ENCODE measurements at places on chromosomes 5 and 9.

- DNase-seq: no peak
Observed at GRCh38 chr5:78920604-78921003, 64.5 kb downstream of the ARSB start.

GRCh38 chr5:157533011-157533481 is 42.5 kb downstream of the ADAM19 start:
- no peak for DNase-seq

DNA sequence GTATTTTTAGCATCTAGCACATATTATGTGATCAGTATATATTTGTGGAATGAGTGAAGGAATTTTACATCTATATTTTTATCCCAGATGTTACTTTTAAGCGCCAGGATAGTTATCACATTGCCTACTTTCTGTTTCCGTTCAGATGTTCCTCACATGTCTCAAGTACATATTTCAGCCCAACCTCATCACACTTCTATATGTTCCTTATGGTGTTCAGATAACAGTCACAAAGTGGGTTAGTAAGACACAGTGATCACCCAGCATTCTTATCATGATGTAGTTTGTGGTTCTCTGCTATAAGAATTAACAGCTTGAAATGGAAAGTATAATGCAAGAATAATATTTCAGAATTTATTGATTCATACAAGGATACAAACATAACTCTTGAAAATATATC is 170.0 kb upstream of the RASA1 start:
- no peak for DNase-seq

DNA sequence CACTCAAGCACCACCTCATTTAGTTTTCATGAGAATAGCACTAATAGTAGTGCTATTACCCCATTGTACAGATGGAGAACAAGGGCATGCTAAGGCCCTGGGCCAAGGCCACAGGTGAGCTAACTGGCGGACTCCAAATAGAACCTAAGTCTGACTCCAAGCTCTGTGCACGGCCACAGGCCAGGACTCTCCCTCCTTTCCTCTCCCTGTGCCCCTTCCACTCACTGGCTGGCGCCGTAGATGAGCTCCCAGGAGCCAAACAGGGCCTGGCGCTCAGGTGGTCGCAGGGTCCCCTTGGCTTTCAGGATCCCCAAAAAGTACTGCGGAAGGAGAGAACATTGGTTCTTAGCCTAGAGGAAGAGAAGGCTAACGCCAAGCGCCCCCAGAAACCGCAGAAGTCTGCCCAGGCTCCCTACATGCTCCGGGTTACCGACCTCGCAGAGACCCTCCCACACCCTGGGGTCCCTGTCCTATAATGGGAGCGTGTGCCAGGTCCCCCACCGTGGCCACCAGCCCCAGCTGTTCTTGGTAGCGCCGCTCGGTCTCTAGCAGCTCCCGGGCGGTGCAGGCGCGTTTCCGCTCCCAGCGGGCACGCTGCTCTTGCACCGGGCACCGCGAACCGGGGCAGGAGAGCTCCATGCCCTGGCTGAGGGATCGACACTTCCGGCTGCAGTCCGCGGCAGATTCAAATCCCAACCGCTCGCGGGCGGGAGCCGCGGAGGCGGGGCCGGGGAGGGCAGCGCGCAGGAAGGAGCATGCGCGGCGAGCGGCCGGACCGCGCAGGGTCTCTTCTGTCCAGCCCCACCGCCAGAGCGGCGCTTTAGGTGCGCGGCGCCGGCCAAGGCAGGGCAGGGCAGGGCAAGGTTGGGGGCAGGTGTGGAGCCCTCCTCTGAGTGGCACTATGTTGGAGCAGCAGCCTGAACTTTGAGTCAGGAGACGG is at the start of gene ARHGEF39:
Gene ARHGEF39, minus strand, starts transcription at position 665 of the 940 bp plus-strand sequence. Its CDS starts 26 bp downstream, at position 639.
- DNase-seq: peak; percentile 93

- no peak for DNase-seq
Observed at GRCh38 chr9:113302792-113303418, at the start of gene RNF183. Gene RNF183, minus strand, starts transcription at chr9:113303376. Its CDS starts 5,192 bp downstream, at chr9:113298184.

GRCh38 chr9:12765088-12765798 is 9.6 kb upstream of the LURAP1L start:
- DNase-seq: no peak

DNA sequence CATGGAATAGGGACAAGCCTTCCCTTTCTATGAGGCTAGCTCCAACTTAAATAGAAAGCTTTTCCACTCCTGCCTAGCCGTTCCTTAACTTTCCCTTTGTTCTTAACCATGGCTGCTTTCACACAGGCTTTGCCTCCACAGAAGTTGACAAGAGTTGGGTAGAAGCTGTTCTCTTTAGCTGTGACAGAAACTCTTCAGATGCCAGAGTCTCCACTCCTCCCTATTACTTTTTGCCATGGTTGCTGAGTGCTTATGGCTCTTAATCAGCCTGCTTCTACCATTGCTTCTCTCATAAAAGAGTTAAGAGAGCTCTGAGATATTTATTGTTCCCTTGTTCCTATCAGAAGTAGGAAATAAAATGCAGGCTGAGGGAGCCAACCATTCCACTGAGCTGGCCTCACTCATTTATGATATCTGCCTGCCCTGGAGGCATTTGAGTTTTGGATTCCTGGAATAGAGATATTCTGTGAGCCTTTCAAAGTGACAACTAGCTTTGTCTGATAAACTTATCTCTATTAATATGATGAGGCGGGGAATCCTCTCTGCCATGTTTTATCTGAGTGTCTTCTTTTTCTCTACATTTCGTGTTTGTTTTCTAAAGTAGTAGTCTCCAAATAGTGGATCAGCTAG is 162.6 kb downstream of the DMAC1 start:
- no peak for DNase-seq

- DNase-seq: no peak
Observed at GRCh38 chr5:173733831-173734501, 117.5 kb upstream of the BOD1 start.

GRCh38 chr5:141319202-141319601 is 1.4 kb downstream of the TAF7 start:
- no peak for DNase-seq

GRCh38 chr9:113511856-113512761 is 48.6 kb downstream of the RGS3 start:
- no peak for DNase-seq

GRCh38 chr5:133731951-133732350 is 119.6 kb upstream of the FSTL4 start:
- peak; percentile 70 for DNase-seq

- DNase-seq: no peak
Observed at GRCh38 chr5:132761321-132762240, 14.4 kb downstream of the CCNI2 start.

DNA sequence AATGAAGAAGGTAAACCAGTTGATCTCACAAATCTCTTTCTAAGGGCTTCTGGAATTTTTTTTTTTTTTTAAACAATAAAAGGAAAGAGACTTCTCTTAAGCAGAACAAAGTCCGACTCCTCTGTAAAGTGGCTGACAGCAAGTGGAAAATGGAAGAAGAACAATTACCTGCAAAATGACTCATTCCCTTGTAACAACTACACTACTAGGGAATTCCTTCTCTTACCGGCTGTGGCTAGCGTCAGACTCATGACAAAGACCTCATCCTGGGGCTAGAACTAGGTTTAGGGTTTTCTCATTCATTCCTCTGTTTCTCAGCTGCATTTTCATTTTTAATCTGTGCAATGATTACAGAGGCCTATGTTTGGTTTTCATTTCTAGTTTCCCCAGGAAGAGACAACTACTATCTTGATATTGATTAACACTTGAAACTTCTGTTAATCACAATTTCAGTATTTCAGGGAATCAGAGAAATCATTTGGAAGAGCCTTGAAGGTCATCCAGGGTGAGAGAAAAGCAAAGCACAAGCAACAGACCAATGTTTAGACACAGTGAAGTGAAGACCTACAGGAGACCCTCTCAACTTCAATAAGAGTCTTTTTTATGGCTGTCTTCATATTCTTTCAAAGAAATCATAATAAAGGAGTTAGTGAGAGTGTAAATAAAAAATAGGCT is 437.9 kb downstream of the RAB3C start:
- DNase-seq: no peak

DNA sequence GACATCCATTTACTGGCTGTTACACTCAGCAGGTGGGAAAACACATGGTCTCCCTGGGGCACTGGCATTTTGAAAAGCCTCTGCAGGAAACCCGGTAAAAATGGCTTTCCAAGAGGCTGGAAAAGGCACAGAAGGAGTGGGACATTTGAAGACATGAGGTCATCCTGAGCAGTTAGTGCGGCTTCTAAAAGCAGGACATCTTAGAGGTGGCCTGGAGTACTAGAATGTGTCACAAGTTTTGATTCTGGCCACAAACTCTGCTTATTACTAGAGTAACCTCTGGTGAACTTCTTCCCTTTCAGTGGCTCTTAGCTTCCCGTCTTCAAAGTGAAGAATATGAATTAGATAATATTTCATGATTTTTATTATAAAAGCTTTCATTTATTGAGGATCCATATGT is 423.0 kb upstream of the BRINP1 start:
- no peak for DNase-seq

- no peak for DNase-seq
Observed at GRCh38 chr9:30522486-30522885, 1862.0 kb upstream of the ACO1 start.

DNA sequence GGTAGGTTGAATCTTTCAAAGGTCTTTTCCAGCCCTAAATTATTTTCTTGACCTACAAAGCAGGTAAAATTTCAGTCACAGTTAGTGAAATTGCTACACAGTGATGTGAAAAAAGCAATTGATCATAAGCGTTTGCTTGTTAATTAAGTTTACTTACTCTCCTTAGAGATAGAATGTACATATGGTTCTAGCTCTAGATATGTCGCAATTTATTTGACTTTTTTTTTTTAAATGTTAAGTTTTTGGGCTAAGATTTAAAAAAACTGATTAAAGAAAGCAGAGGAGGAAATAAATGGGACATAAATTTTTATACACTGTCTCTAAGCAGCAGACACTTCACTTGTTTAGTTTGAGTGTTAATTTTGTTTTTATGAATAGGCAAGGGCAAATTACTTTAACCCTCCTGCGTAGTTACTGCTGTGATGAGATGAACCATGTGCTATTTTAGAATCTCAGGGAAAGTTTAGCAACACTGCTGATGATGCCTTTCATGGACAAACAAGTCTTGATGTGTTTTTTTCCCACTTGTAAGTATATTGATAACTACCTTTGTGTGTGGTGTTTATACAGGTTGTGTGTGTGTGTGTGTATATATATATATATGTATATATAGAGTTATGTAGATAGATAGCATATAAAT is 38.3 kb upstream of the FAM120AOS start:
- no peak for DNase-seq

GRCh38 chr9:13705918-13706317 is 426.4 kb upstream of the MPDZ start:
- no peak for DNase-seq

- DNase-seq: no peak
Observed at GRCh38 chr5:17999858-18000257, 365.6 kb downstream of the TAF11L14 start.

- no peak for DNase-seq
Observed at GRCh38 chr9:2425676-2426075, 195.9 kb upstream of the VLDLR start.

DNA sequence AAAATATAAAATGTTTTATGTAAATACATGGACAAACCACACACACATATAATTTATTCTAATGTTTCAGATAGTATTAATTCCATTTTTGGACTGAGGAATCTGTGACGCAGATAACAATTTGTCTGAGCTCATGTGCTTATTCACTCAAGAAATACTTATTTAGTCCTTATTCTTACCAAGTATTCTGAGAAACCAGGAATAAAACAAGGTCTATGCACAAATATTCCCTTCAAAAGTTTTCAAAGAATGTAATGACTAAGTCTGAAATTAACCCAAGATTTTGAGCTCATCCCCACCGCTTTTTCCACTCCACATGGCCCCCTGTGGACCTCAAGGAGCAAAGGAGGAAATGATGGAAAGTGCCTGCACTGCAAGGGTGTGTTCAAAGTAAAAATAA is 1022.3 kb downstream of the EFNA5 start:
- no peak for DNase-seq

- no peak for DNase-seq
Observed at GRCh38 chr5:62568800-62569432, 9.7 kb upstream of the LRRC70 start.

- DNase-seq: no peak
Observed at GRCh38 chr5:139852696-139853095, 57.1 kb downstream of the PSD2 start.

- no peak for DNase-seq
Observed at GRCh38 chr9:70392189-70392588, 22.3 kb downstream of the KLF9 start.

- no peak for DNase-seq
Observed at GRCh38 chr9:83981126-83981871, 694 bp downstream of the RMI1 start.

- no peak for DNase-seq
Observed at GRCh38 chr9:94084314-94084713, at the start of gene PTPDC1. Gene PTPDC1, plus strand, starts transcription at chr9:94084464. Its CDS starts 67 bp downstream, at chr9:94084531.

DNA sequence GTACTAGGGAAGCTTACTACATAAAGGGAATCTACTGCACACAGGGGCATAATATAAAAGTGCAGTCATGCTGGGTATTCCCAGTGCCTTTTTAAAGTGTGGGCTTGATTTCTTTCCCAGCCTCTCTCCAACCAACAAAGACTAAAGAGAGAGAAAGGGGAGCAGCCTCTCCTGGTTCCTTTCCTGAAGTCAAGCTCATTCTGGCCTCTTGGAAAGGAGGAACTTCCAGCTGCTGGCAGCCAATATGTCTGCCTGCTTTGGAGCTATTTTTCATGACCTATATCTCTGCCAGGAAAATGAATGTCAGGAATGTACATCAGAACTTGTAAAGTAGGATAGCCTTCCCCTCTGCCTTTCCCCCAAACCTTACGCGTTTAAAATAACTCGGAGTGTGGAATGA is 57.1 kb downstream of the RAB3C start:
- no peak for DNase-seq

- no peak for DNase-seq
Observed at GRCh38 chr5:64775291-64775690, 6.6 kb downstream of the CWC27 start.

DNA sequence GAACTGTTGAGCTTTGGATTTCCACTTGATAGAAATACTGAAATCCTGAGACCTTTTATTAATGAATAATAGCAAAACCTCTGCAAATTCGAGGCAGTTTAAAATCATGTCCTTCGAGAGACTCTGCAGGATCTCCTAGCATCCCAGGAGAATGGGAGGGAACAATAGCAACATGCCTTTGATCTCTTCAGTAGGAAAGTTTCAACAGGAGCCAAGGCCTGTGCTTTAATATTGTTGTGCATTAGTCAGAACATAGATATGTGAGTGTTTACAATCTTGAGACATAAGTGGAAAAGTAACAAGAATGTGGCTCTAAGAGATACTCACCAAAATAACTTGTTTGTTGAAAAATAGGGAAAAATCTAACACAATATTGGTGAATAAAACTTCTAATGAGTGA is 83.3 kb upstream of the LHFPL2 start:
- DNase-seq: no peak

DNA sequence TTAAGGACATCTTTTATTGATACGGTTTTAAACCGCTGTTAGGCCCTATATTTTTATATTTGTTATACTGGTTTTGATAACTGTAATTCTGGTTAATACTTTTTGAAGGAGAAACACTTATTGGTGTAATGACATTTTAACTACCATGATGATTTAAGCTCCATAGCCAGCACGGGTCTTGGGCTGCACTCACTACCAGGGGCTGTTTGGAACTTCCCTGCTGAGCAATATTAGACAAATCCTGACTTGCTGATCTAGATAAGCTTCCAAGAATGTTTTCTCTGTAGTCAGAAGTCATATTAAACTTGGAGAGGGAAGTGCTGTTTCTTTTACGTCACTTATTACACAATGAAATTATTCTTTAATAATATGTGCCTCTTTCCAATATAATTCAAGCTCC is 540.0 kb upstream of the GRAMD2B start:
- DNase-seq: no peak
